ENCODE measurements at places on chromosomes 3 and 15.

- DNase-seq = no peak
Observed at GRCh38 chr3:64798316-64798715, 110.5 kb upstream of the ADAMTS9 start.

GRCh38 chr3:127988770-127989557 is 63.3 kb upstream of the SEC61A1 start:
- DNase-seq = no peak

- no peak for DNase-seq
Observed at GRCh38 chr3:40044487-40044886, 235.1 kb downstream of the MYRIP start.

- DNase-seq = no peak
Observed at GRCh38 chr3:46093327-46093942, 66.2 kb upstream of the XCR1 start.

DNA sequence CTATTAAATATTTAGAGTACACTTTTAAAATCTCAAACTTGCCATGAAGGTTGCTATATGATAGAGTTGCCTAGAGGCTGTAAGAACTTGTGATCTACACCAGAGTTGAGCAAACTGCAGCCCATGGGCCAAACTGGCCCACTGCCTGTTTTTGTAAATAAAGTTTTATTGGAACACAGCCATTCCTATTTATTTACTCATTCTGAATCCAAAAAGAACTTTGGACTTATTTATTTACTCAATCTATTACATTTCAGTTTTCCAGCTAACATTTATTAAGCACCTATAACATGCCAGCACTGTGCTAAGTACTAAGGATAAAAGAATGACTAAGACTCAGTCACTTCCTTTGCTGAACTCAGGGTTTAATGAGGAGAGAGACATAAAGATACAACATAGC is 403.6 kb downstream of the ERC2 start:
- no peak for DNase-seq

DNA sequence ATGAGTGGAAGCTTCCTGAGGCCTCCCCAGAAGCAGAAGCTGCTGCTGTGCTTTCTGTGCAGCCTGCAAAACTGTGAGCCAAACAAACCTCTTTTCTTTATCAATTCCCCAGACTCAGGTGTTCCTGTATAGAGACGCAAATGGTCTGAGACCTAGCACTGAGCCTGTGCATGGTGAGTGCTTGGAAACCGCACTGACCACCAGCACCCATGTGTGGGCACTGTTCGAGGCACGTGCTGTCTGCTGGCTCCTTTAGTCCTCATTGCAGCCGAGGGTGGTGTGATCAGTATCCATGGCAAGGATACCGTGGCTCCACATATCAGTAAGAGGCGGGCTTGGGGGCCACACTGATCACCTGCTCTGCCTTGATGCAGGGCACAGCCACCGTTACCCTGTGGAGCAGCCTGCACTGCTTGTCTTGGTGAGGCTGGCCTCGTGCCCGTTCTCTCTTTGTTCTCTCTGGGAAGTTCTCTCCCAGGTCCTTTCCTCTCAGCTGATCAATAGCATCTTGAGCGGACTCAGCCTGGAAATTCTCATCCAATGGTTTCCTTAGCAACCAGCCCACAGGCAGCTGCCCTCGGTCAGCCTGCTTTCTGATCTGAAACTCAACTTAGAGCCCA is 101.0 kb downstream of the PLXNA1 start:
- no peak for DNase-seq

DNA sequence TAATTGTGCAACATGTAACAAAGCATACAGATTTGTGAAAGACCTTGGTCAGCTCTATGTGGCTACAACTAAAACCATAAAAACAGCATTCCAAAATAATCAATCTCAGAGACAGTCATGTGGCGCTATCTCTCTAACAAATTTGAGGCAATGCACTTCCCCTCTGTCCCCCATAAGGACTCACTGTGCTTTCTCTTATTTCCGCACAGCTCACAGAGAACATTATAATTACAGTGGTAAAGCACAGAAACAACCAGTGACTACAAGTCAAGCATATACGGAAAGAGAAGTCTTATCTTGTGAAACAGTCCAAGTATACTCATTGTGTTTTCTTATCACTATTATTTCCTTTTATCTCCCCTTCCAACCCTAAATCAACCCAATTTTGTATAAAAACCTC is 64.3 kb downstream of the RYK start:
- DNase-seq = no peak

GRCh38 chr3:136562026-136562425 is 190.2 kb downstream of the STAG1 start:
- DNase-seq = no peak

- DNase-seq = no peak
Observed at GRCh38 chr3:52441091-52441771, 3.7 kb downstream of the SEMA3G start.

DNA sequence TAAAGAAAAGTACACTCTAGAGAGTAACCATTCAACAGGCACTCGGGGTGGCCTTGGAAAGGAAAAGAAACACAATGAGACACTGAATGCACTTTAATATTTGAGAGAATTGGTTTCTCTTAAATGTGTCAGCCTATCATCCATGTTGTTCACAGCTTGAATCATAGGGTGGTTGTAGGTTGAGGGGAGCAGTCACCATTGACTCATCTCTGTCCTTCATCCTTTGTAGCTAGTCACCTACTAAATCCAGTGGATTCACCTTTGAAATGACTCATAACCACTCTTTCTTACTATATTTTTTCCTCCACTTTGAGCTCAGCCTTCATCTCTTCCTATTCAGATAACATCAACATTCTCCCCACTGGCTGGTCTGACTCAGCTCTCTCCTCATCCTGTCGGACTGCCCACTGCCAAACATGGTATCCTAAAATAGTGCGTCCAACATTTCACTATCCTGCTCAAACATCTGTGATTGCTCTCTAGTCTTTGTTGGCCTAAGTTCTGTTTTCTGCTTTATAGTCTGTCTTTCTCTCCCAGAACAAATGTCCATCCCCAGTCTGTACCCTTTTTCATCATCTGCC is 182.7 kb upstream of the GADL1 start:
- peak; percentile 91 for DNase-seq

DNA sequence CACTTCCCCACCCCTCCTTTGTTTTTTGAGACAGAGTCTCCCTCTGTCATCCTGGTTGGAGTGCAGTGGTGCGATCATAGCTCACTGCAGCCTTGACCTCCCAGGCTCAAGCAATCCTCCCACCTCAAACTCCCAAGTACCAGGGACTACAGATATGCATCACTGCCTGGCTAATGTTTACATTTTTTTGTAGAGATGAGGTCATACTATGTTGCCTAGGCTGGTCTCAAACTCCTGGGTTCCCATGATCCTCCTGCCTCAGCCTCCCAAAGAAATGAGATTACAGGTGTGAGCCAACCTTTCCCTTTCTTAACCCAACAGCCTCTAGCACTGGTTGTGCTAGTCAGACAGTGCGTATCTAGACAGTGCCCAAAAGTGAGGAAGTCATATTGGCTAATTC is 6.4 kb upstream of the GATM start:
- no peak for DNase-seq

DNA sequence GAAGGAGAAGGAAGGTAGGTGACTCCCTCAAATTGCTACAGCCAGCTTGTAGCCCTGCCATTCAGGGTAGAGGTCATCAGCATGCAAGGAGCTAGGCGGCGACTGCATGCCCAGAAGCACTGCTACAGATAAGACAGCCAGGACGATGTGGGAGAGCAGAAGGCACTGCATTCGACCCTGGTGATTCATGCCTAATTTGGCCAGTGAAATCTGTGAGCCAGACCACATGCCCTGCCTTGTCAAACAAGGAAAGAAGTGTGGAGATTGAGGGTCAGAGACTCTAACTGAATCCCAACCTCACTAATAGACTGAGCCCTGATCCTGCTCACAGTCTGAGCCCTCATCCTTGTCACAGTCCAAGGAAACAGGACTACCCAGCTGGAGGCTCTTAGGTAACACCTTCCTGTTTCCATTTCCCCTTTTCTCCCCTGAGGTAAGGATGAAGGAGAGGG is 86.6 kb downstream of the LINGO1 start:
- no peak for DNase-seq

- DNase-seq = no peak
Observed at GRCh38 chr3:23723930-23724329, 81.8 kb upstream of the UBE2E1 start.

DNA sequence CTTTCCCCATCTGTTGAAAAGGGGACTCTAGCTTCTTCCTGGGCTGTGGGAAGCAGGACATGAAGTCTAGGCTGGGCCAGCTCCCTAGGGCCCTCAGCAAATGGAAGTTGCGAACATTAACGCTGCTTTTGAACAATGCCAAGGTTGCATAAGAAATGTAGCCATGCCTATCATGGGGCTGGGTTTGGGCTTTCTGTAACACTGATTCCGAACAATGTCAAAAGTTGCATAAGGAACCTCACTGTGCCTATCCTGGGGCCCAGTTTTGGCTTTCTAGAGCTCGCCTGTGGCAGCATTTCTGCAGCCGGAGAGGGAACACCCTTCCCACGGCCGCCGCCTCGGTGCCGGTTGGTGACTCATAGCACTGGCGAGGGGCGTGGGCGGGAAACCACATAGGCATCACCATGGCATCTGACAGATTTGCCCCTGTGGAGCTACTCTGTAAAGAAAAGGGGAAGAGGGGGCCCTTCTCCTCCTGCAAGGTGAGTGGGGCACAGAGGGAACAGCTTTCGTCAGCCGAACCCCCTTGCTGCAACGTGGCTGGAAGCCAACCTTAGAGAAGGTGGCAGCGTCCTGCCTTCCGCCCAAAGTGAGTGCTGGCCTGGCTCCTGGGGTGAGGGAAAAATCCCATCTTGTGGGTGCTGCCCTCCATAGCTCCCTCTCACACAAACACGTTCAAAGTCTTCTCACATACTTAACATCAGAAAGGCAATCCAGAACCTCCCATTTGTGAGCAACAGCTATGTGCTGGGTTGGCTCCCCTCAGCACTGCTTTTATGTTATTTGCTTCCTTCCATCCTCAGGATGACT is 46.6 kb upstream of the ATP2B2 start:
- DNase-seq = peak; percentile 88

DNA sequence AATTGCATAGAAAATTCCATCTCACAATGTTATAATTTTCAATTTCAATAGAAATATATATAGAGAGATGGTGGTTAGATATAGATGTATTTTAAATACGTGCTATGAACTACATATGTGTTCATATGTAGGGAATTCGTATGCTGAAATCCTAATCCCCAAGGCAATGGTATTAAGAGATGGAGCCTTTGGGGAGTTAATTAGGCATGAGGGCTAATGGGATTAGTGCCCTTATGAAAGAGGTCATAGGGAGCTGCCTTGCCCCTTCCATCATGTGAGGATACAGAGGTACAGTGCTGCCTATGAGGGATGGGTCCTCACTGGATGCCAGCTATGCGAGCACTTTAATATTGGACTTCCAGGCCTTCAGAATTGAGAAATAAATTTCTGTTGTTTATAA is 79.6 kb upstream of the CCDC54 start:
- DNase-seq = no peak

- no peak for DNase-seq
Observed at GRCh38 chr15:100309109-100310040, 32.4 kb downstream of the ADAMTS17 start.

DNA sequence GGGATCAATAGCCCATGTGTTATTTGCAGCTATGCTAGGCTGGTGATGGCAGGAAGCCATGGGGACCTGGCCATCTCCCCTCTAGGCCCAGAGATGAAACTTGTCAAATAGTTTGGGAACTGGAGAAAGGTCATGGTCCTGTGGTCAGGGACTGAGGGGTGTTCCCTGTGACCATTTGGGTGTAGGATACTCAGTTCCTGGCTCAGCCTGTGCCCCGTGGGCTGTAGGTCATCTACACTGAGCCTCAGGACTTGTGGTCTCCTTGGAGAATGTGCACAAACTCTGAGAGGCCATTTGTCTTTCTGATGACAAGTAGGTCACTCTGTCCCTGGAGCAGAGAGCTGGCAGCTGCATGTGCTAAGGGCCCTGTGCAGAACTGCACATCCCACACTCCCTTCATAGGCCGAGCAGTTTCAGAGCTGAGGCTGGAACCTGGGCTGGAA is 17.5 kb downstream of the GASK1A start:
- no peak for DNase-seq

DNA sequence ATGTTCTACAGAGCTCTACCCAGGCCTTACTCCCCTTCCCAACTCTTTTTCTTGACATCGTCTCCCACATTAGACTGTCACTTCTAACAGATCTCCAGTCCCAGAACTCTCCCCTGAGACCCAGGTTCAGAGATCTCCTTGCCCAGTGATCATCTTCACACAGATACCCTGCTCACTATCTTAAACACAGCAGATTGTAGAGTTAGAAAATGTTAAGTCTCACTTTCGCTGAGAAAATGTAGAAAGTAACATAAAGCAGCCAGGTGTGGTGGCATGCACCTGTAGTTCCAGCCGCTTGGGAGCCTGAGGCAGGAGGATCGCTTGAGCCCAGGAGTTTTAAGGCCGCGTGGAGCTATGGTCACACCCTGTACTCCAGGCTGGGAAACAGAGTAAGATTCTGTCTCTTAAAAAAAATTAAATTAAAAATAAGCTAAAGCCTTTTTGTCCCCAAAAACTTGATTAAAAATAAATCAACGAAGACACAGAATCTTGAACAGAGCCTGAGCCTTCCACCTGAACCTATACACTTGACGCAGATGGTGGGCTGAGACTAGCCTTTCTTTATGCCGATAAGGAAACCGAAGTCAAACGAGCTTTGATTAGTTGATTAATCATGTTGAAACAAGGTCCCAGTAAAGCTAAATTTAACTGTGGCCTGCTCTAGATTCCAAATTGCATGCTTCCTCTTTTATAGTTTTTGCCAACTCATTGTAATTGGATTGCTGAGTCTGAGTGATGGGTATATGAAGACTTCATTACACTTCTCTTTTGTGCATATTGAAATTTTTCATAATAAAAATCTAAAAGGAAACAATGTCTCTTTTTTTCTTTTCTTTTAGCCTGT is 31.3 kb upstream of the BLM start:
- DNase-seq = no peak

DNA sequence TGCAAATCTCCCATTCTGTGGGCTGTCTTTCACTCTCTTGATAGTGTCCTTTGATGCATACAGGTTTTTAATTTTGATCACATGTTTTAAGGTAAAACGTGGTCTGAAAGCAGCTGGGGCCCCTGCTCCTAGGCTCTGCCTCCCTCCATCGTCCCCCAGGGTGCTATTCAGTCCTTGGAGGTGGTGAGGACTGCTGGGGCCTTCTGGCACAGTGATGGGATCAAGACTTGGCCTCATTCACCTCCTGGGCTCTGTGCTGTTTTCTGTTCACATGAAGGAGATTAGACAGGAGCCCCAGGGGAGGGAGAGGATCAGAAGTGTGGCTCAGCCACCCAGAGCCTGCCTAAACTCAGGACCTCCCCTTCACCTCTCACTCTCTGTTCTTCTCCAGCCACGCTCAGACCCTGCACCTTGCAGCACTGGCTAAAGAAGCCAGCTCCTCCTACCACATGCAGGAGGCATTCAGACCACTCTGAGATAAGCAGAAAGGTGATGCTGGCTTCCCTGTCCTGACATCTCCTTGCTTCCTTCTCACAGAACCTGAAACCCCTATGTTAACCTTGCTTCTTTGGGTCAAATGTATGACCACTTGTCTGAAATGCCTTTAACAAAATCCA is 43.9 kb downstream of the PAQR5 start:
- DNase-seq = no peak

GRCh38 chr15:52682781-52683180 is 3.6 kb upstream of the ATOSA start:
- DNase-seq = no peak

Measured in activated CD4-positive, alpha-beta T cell treated with anti-CD3 and anti-CD28 coated beads, Interleukin-2, amount 50 U/mL, for 16 hours (primary cell).